ENCODE measurements at places on chromosomes 1 and 21.

DNA sequence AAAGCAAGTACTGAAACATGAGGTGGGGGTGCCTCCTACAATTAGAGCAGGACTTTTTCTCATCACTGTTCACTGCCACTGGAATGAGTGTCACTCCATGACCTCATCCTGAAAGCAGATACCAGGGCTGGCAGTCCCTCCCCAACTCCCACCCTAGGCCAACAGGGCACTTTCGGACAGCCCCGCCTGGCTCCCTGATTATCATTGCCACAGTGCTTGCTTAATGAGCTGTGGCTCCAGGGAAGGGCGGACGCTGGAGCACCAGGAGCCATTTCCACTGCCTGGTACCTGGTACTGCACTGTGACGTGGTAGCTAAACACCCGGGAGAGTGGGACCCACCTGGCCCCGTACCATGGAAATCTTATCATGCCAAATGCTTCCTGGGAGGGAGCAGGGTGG is 22.3 kb downstream of the SLC9A1 start:
- no peak for DNase-seq

- DNase-seq = no peak
Measured at GRCh38 chr21:18249672-18250071, 5.0 kb downstream of the CHODL start.

DNA sequence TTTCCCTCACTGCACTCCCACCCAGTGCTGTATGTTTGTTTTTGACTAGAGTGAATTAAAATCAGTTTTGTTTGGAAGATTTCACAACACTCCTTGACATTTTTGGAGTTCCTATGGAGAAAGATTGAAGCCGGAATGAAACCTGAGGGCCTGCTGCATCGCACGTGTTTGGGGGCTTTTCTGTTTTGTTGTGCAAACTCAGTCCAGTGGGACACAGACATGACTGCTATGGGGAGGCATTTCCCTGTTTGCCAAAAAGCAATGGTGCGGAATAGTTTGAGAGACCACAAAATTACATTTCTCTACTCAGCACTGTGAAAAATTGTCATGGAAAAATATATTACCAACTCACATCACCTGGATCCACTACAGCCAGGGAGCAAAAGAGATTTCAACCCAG is 43.8 kb upstream of the KCNE2 start:
- no peak for DNase-seq

GRCh38 chr1:168843401-168843800 is 114.4 kb upstream of the DPT start:
- no peak for DNase-seq

DNA sequence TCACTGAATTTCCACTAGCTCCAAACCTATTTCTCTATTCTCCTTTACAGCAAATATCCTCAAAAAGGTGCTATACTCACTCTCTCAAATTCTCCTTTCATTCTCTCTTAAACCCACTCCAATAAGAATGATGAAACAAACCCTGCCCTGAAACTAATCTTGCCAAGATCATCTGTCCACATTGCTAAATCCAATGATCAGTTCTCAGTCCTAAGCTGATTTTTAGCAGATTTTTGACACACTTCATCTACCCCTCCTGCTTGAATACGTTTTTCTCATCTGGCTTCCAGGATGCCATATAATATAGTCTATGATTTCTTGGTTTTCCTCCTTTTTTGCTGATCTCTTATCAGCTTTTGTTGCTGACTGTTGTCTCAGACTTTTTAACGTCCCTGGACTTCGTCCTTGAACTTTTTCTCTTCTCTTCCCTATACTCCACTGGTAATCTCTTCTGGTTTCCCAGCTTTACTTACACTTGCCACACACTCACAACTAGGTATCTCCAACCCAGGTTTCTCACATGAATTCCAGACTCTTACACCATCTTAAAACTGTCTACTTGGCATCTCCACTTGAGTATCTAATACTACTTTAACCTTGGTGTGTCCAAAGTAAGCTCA is 35.3 kb downstream of the RERE start:
- no peak for DNase-seq

- DNase-seq = no peak
Measured at GRCh38 chr1:225888289-225888897, 553 bp downstream of the LEFTY1 start.

DNA sequence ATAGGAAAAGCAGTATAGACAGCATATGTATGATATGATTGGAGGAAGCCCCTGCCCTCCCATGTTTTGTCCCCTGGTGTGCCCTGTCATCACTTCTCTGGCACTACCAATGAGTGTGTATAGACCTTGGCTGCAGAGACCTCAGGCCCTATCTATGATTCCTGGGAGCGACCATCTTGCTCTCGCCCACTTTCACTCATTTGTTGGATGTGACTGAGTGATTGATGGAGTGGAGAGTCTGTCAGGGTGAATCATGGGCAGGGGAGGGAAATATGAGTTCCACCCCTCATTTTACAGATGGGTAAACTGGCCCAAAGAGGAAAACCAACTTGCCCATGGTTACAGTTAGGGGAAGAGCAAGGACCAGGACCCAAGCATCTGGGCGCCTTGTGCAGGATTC is 14.9 kb downstream of the SLC30A1 start:
- DNase-seq = no peak

DNA sequence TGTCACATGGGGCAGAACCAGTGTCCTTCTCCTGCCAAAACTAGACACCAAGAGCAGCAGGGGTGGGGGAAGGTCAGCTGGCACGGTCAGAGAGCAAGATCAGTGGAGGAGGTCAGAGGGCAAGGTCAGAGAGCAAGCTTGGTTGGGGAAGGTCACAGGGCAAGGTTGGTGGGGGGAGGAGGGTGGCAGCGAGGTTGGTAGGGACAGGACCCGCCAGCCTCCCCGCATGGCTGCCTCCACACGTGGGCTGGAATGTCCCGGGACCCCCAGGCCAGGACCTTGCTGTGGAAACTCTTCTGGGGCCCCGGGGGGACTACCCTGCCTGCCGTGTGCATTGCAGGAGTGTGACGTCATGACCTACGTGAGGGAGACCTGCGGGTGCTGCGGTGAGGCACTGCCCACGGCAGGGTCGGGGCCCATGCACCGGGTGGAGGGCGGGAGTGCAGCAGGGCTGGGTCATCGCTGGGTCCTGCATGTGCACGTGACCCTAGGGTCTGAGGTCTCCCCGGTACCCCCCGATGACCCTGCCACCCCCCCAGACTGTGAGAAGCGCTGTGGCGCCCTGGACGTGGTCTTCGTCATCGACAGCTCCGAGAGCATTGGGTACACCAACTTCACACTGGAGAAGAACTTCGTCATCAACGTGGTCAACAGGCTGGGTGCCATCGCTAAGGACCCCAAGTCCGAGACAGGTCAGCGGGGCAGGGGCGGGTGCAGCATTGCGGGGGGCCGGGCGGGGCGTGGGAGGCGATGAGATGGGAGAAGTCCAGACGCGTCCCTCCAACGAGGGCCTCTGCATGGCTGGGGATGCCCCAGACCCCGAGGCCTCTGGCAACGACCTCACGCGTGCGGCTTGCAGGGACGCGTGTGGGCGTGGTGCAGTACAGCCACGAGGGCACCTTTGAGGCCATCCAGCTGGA is 27.3 kb downstream of the COL6A2 start:
- DNase-seq = no peak

DNA sequence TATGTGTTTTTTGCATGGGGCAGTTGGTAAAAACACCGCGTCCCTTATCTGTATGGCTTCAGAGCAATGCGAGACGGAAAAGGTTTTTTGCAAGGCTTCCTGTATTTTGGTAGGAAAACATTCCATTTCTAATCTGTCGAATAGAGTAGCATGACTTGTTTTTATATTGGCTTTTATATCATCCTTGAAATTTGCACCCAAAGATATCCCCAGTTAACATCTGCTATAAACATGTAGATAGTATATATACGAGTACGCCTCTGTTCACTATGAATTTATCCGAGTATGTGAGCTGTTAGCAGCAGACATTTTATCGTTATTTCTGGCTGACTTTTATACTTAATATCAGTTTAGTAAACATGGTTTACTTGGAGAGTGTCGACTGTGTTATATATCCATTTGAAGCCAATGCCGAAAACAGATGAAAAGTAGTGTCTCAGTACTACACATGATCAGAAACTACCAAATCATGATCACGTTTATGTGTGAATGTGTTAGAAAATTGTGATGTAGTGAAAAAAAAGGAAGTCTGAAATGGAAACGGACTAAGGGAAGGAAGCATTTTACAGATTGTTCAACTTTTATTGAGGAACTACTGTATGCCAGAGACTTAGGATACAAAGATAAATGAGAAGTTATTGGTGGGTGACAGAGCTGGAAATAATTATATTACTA is 1.0 kb downstream of the LEPR start:
- peak; percentile 23 for DNase-seq

DNA sequence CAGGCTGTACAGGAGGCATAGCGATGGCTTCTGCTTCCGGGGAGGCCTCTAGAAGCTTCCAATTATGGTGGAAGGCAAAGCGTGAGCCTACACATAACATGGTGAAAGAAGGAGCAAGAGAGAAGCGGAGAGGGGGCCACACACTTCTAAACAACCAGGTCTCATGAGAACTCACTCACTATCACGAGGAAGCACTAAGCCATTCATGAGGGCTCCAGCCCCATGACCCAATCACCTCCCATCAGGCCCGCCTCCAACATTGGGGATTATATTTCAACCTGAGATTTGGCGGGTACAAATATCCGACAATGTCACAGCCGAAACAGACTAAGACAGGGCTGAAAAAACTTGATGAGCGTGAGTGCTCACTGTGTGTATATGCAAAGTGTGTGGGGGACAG is 89.3 kb upstream of the CNIH3 start:
- no peak for DNase-seq

DNA sequence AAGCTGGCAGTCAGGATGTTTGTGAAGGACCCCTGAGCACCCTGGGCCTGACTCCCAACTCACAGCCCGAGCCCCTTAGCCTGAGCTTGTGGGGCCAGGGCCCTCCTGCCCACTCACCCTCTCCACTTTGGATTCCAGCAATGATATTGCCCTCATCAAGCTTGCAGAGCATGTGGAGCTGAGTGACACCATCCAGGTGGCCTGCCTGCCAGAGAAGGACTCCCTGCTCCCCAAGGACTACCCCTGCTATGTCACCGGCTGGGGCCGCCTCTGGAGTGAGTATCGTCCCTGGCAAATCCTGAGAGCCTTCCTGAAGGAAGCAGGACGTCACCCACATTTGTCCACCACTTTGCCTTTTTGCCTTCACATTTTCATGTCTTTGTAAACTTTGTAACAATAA is 5.0 kb downstream of the CTRC start:
- no peak for DNase-seq

- DNase-seq = no peak
Measured at GRCh38 chr21:44462086-44462833, 7.0 kb downstream of the LRRC3 start.

DNA sequence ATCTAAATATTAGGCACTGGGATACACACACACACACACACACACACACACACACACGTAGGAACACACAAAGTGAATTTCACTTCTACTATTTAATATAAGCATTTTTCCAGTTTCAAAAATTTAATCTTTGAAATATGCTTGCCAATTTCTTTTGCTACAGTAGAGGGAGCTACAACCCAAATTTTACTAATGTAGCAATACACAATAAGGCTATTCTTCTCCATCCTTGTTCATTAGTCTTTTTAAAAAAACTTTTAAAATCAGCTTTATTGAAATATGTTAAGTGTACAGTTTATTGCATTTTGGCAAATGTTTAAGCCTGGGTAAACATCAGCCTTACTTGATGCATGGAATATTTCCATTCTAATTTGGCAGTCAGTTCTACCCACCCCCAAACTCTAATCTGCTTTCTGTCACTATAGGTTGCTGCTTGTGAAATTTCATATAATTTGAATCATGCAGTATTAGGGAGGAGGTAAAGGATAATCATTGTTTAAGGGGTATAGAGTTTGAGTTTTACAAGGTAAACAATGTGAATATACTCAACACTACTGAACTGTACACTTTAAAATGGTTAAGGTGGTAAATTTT is 93.0 kb upstream of the TENT5C start:
- peak; percentile 40 for DNase-seq

DNA sequence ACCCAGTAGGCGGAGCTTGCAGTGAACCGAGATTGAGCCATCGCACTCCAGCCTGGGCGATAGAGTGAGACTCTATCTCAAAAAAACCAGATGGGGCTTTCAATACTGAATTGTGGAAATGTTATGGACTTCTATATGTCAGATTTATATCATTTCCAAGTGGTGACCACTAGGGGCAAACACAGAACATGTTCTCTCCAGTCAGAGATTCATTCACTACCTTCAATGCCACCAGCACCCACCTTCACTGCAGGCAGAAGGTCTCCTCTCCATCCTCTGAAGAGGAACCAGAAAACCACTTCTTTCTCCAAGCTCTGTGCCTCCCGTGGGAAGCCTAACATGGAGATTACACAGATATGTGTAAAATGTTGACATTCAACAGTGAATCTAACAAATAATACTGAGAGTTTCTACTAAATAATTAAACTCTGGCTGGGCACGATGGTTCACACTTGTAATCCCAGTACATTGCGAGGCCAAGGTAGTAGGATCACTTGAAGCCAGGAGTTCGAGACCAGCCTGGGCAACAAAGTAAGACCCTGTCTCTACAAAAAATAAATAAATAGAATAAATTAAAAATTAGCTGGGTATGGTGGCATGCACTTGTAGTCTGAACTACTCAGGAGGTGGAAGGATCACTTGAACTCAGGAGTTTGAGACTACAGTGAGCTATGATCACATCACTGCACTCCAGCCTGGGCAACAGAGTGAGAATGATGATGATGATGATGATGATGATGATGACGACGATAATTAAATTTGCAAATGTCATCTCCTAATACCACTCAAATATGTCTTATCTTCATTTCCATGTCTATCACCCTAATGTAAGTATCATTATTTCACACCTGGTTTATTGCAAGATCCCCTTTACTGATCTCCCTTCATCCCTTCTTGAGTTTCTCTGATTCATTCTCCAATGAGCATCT is 151.1 kb downstream of the ZNF281 start:
- DNase-seq = peak; percentile 21

- DNase-seq = peak; percentile 57
Measured at GRCh38 chr1:215104283-215104682, 21.7 kb downstream of the KCNK2 start.

DNA sequence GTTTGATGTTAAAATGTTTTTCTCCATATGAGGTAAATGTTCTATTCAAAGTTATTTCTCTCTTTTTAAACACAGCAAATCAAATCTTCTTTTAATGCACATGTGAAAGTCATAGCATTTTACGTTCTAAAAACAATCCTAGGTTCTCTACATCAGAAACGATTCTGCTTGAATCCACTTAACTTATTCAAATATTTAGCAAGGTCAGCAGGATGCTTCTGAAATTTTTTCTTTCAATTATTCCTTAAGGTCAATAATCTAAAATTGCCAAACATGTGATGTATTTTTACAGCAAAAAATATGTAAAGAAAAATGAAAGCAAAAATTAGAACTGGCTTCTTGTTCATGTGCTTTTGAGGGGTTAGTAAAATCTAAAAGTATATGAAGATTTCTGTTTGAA is 106.7 kb downstream of the TM2D1 start:
- DNase-seq = no peak

DNA sequence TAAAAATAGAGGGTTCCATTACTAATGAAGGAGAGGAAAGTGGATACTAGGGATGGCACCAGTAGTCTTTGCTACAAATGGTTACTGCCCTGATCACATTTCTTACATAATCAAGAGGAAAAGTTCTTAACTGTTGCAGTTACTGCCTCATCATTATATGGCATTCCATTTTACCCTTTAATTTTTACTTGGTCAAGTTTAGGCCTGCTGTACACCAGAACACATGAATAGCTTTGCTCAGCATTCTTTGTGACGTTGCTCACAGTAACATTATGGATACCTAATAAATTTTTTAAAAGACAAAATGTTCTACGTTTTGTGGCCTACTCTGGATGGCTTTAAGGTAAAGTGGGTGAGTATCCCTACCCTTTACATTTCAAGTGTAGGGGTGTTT is 38.6 kb upstream of the CR1L start:
- DNase-seq = no peak

Measured in IMR-90 (cell line).